ENCODE measurements at places on chromosomes 7 and 10.

GRCh38 chr7:24038993-24039392 is 245.0 kb upstream of the NPY start:
- DNase-seq, result no peak

DNA sequence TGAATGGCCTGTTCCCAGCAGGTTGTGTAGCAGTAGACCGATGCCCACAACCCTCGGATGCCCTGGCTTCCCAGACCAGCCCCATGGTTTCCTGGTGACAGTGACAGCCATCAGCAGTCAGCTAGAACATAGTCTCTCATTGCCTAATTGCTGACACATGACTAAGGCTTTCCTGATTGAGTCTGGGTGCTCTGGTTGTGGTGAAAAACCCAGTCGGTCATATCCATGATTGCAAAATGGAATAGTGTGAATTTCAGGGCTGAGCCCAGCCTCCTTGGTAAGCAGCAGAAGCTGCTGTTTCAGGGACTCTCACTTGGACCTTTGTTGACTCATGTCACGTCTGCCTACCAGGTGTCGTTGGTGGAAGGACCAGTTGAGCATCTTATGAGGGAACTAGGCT is 36.6 kb downstream of the POR start:
- no peak for DNase-seq

DNA sequence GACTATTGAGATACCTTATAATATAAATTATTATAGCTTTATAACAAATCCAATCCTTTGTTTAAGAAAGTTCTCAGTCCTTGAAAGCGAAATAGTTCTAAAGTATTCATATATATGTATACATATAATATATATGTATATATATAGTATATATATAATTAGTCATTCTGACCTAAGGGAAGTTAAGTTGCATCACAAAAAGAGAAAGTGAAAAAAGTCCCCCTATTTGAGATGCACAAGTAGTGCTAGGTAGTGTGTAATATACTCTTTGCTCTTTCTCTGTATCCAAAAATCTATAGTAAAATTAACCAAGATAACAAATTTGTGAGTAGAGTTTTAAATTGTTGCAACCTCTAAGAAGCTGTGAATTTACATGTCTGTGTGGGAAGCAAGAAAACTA is 13.3 kb upstream of the IFIT1B start:
- DNase-seq, result no peak

GRCh38 chr10:65571011-65571570 is 1354.7 kb upstream of the LRRTM3 start:
- no peak for DNase-seq

- no peak for DNase-seq
Observed at GRCh38 chr10:120988751-120989150, 137.6 kb downstream of the WDR11 start.

DNA sequence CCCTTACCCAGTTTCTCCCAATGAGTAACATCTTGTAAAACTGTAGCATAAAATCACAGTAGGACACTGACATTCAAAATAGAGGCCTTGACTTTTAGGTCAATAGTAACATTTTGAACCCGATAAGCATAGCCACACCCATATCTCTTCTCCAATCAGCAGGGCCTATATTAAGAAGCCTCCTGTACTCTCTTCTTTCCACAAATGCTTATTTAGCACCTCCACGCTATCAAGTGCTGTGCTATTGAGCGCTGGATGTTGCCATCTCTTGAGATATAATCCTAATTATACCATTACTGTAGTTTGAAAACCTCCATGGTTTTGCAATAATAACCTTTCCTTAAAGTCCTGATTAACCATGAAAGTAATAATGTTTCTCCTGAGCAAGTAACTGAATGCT is 40.1 kb upstream of the CBLL1 start:
- no peak for DNase-seq

DNA sequence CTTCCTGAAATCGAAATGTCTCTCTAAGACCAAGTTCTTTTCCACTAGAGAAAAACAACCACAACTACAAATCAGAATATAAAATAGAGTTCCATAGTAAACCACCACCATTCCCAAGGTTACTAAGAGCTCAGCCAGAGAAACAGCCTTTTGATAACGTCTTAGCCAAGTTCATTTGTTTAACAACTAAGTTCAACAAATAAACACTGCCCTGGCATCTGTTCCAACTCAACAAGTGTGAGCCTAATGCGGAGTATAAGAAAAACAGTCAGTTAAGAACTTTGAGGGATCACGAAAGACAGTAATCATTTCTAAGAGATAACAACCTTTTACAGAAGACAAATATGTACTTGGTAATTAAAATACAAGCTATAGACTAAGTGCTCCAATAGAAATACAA is 77.3 kb downstream of the CALD1 start:
- no peak for DNase-seq

- no peak for DNase-seq
Observed at GRCh38 chr10:110215286-110216170, 8.1 kb downstream of the MXI1 start.

DNA sequence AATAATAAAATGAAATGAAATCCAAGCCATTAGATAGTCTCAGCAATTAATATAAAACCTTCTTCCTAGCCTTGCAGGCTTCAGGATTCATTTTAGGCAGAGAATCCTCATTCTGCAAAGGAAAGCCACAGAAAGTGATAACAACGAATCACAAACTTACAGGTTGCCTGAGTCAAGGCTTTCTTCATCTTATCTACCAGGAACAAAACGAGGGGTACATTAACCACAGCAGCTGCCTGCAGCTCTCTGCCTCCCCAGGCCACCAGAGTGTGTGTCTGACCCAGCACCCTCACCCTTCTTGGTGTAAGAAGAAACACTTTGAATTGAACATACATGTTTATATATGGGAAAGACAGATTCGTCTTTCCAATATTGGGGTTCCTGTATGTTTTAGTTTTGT is 12.5 kb upstream of the TNS3 start:
- no peak for DNase-seq

DNA sequence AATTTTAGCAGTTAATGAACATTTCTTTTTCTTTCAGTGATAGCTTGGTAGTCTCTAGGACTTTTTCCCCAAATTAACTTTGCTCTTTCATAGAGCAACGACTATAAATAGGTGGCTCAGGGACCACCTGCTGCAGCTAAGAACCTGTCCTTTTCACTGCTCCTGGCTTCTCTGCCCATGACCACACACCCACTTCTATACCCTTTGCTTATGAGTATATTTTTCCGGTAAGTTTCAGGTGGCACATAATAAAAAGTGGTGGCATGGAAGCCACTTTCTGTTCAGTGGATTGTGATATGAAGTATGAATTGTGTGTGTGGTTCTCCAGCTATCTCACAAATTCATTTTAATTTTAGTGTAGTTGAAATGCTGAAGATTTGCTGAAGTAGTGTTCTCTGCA is 1.2 kb downstream of the ING3 start:
- no peak for DNase-seq

GRCh38 chr7:43164757-43165156 is 52.3 kb downstream of the HECW1 start:
- DNase-seq, result no peak

- no peak for DNase-seq
Observed at GRCh38 chr10:93501650-93502049, 5.2 kb downstream of the CEP55 start.

DNA sequence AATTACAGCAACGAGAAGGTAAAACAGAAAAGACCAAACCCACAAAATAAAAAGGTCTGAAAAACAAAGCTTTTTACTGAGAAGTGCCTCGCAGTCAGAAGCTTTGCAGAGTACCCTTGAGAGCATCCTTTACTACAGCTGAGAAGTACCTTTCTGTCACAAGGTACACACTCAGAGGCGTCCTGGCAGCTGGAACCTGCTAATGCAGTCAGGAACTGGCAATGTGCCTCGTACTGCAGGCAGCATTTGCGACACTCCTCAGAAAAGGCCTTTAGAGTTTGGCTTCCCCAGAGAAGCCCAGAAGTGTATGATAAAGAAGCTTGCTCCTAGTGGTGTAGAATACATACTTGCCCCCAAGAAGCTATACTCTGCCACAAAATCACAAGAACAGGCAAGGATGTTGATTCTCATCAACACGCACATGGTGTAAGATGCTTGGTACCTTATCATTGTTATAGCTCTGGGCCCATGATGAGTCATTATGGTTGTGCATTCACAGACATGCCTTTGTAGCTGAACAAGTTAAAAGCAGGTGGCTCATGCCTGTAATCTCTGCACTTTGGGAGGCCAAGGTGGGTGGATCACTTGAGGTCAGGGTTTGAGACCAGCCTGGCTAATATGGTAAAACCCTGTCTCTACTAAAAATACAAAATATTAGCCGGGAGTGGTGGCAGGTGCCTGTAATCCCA is 2.0 kb upstream of the GTPBP4 start:
- DNase-seq, result no peak

- no peak for DNase-seq
Observed at GRCh38 chr7:70700941-70701425, 431.0 kb upstream of the GALNT17 start.

DNA sequence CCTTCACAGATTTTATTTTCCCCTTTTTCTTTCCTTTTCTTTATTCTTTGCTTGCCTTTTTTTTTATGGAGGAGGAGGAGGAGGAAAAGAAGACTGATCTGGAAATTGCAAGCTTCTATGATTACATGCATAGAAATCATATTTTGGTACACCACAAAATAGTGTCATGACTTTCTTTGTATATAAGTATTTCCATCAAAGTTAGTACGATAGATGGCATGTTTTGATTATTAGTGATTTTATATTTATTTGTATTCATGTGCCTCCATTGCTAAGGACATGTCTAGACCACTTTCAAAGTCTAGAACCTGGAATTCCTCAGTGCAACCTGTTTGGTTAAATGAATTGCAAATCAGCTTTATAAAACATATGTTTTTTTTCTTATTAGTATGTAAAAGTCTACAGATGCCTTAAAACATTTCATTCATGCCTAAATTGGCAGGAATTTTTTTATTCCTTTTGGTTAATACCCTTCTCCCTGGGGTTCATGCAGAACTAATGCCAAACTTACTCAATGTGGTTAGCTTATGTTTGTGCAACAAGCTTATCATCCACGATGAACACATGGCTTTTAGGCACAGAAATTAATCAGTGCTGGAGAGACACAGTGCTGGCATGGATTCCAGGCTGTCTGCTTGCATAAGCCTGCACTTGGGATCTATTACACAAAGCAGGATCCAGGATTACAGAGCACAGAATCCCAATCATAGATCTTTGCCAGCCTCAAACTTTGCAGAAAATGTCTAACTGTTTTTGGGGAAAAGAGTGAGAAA is 213.1 kb downstream of the CHRM2 start:
- DNase-seq, result no peak

DNA sequence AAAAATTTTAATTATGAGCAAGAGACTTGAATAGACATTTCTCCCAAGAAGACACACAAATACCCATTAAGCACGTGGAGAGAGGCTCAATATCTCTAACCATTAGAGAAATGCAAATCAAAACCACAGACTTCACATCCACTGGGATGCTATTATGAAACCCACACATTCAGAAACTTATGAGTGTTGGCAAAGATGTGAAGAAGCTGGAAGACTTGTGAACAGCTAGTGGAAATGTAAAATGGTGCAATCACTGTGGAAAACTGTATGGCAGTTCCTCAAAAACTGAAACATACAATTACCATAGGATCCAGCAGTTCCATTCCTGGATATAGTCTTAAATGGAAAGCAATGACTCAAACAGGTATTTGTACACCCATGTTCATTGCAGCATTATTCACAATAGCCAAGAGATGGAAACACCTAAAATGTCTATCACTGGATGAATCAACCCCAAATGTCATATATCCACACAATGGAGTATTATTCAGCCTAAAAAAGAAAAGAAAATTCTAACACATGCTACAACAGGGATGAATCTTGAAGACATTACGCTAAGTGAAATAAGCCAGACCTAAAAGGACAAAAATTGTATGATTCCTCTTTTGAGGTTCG is 53.5 kb upstream of the FRMD4A start:
- DNase-seq, result no peak

DNA sequence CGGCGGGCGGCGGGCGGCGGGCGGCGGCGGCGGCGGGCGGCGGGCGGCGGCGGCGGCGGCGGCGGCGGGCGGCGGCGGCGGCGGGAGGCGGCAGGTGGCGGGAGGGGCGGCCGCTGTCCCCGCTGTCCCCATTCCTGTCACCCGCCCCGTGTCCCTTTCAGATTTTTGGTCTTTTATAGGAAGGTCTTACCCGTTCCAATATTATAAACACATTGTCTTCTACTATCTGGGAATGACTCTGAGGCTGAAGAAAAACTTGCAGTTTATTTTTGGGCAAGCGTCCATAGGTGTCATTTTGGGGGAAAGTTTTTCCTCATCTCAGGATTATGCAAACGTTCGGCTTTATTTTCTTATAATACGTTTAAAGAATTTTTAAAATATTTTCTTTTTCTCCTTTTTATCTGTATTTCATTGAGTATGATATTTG is 578 bp downstream of the ZNF713 start:
- no peak for DNase-seq

DNA sequence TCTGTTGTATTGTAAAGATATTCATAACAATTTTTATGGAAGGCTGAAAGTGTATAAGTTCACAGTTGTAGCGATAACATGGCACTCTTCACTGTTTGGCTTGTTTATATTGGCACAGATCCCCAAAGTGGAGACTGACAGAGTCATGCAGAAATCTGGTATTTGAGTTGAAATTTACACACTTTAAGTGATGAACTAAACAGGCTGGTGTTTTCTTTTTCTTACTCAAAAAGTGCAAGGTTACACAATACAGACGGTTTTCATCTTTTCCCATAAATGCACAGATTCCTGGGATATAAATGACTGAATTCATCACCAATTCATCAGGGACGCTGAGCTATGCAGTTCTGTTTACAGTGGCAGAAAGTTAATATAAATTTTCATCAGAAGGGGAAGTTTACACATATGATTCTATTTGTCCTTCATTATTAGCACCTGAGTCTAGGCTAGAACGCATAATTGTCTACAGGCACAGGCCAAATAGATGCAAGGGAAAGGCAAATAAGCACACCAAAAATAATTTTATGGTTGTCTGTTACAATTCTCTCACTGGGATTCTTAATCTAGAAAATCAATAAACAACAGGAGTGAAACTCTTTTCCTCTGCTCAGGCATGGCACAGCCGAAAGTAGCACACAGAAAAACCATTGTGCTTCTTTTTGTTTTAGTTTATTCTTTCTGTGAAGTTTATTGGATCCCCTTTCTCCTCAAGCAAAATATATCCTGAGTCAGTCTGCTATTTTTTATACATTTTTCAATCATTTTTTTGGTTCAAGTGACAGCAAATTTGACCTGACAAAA is 88.0 kb downstream of the FOXP2 start:
- no peak for DNase-seq

- DNase-seq, result no peak
Observed at GRCh38 chr10:76918106-76918505, 719.5 kb downstream of the KCNMA1 start.

DNA sequence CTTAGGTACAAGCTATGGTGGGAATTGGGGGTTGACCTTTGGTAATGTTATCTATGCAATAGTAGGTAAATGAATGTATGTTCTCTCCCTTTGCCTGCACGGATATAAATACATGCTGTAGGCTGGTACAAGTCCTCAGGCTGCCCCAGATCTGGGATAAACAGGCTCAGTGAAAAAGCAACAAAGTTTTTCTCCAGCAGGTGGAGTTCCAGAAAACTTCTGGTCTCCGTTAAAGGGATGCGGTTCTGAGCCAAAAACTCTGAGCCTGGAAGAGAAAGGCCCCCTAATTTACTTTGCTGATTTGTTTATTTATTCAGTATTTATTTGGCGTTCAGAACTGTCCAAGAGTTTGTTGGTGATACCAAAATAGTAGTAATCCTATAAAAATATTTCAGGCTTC is 204.7 kb downstream of the ADRA2A start:
- no peak for DNase-seq

GRCh38 chr7:31443457-31443856 is 70.4 kb upstream of the ITPRID1 start:
- no peak for DNase-seq
